ENCODE measurements at places on chromosomes 4 and X.

DNA sequence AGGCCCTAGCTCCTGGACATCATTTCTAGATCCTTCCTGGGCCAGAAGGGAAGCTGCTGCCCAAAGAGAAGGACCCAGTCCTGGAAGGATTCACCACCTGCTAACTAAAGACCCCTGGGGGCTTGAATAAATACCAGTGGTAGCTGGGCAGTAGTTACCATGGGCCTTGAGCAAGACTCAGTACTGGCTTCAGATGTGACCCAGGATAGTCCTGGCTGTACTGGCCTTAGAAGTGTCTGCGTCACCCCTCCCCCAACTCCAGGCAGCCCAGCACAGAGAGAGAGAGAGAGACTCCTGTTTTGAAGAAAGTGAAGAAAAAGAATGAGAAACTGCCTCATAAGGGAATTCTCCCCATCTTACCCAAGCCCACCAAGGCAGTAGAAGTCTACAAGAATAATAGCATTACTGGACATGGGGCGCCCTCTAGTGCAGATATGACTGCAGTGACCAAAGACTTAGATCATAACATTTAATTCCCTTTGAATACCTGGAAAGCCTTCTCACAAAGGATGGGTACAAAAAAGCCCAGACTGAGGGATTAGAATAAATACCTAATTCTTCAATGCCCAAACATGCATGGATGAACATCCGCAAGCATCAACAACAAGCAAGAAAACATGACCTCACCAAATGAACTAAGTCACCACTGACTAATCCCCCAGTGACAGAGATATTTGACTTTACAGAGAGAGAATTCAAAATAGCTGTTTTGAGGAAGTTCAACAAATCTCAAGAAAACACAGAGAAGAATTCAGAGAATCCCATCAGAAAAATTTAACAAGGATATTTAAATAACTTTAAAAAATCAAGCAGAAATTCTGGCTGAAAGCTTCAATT is 171.8 kb downstream of the HNRNPD start:
- DNase-seq, result peak; percentile 65

DNA sequence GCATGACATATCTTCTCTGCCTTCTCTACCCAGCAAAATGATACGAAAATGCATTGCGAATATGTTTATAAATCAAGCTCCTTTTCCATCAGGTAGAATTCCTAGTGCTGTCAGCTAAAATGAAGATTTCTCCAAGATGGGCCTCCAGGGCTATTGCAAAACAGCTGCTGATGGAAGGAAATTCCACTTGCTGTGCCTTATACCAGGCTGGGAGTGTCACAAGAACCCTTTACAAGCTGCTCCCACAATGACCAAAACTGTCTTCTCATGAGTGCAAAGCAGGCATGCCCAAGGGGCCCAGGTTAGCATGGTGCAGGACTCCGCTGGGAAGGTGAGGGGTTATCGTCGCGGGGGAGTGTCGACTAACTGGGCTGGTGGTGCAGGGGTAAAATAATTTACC is 8.7 kb downstream of the HNRNPH2 start:
- no peak for DNase-seq

DNA sequence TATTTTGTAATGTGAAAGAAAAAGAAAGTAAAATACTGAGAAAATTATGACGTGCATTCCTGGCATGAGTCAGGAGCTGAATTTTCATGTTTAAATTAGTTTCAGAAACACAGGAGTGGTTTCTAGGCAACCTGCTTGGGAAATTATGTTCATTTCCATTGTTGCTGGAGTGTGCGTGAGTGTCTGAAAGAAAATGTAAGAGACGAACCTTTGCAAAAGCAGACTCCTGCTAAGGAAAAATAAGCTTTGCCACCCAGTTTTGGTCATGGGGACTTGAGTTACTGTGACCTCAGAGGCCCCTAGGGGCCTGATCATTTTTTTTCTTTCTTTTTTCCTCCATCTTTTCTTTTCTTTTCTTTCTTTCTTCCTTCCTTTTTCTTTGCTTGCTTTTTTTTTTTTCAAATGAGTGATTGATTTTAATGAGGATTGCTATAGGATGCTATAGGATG is 18.8 kb upstream of the CHRNA9 start:
- DNase-seq, result no peak

DNA sequence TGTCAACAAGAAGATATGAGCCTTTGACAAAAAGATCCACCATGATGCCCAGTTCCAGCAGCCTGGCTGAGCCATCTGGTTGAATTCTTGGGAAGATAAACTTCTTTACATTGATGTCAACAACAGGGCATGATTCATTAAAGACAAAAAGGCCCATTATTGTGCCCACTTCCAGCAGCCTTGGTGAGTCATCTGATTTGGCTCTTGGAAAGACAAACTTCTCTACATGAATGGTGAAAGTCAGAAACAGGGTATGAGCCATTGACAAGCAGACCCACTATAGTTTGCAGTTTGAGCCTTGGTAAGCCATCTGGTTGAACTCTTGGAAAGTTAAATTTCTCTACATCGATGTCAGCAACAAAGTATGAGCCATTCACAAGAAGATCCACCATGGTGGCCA is 4.1 kb upstream of the CSF2RA start:
- DNase-seq, result no peak

DNA sequence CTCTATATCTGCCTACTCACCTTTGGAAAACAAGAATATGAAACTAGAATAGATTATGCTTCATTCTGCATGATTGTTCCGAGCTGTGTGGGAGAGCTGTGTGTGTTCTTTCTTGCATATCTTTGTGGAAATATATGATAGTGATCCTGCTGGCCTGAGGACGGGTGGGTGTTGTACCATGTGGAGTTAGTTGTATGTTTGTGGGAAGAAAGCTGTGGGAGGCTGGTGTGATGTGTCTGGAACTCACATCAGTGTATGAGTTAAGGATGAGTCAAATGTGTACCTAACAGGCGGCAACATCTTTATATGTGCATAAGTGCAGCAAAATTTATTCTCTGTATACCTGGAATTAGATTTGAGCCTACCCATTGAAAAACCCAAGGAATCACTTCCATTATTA is 208.1 kb upstream of the ADGRL3 start:
- no peak for DNase-seq

GRCh38 chrX:150476164-150476699 is 92.2 kb upstream of the MTM1 start:
- DNase-seq, result no peak

DNA sequence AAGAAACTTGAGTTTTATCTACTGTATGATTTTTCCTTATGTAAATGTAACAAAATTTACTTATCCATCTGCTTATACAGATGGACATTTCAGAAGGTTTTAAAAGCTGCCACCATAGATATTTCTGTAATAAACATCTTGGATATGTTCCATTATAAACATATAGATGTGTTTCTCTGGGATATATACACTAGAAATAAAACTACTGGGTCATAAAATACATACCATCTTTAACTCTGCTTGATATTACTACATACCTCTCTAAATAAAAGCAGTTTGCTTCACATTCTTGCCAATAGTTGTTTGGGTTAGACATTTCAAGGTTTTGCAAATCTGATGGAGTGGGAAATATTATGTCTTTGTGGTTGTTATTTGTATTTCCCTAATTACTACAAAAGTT is 220.6 kb downstream of the FBXO8 start:
- no peak for DNase-seq

Measured in stimulated activated naive CD8-positive, alpha-beta T cell treated with anti-CD3 and anti-CD28 coated beads, Interleukin-15, Interleukin-2, amounts not matched to agents 100 U/mL and 50 U/mL, for 24 hours (primary cell).